ENCODE measurements at places on chromosomes 13 and 19. TPM values are rescaled to one million over a fixed set of nuclear protein-coding genes. Genes with fewer than 3 reads are reported as not detected.

GRCh38 chr13:36571444-36571843 is 102.4 kb upstream of the SERTM1 start:
- no peaks in the 10 kb centered on the region for H3K4me1 ChIP-seq
- no peak overlapping the region for H3K27ac ChIP-seq
- no peak for DNase-seq
- no peak overlapping the region for H3K4me3 ChIP-seq
- no peaks in the 10 kb centered on the region for H3K36me3 ChIP-seq

- H3K27ac ChIP-seq, result no peak overlapping the region
- DNase-seq, result no peak
- H3K27me3 ChIP-seq, result peaks cover 39% of the 10 kb centered on the region
- no peak overlapping the region for H3K4me3 ChIP-seq
- H3K36me3 ChIP-seq, result peaks cover 2% of the 10 kb centered on the region
Observed at GRCh38 chr19:51341066-51341465, 873 bp downstream of the VSIG10L start.

GRCh38 chr19:14089662-14090508 is 666 bp downstream of the SAMD1 start:
- H3K27ac ChIP-seq, result peak overlapping the region; percentile 55
- peak overlapping the region; percentile 54 for H3K4me3 ChIP-seq
- peaks cover 7% of the 10 kb centered on the region for H3K4me1 ChIP-seq
- no peaks in the 10 kb centered on the region for H3K27me3 ChIP-seq
- peak; percentile 67 for DNase-seq

DNA sequence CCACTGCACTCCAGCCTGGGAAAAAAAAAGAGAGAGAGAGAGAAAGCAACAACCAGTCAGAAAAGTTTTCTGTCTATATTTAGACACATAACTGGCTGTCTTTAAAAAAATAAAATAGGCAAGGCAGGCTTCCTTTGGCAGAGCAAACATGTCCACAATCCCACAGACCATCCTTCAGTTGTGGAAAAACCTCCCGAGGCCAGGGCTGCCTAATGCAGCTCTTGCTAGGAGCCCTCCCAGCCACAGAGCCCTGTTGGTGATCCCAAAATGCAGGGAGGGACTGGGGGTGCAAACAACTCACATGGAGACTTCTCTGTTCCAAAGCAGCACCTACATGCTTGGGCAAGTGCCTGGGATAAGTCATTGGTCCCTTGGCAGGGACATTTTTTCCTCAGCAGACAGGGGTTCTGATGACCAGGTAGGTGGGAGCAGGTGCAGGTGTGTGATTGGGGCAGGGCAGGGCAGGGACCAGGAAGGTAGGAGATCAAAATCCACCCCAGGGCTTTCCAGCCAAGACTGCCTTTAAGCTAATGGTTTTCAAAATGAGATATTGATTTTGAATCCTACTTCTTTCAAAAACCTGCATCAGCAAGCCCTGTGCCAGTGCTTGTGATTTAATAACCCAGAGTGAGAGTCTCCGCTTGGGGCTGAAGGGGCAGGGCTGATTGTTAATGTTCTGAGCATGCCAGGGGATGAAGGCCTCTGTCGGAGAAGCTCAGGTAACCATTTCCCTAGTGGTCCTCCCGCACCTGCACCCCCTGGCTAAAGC is 178.5 kb downstream of the USP12 start:
- no peak overlapping the region for H3K27ac ChIP-seq
- no peaks in the 10 kb centered on the region for H3K4me1 ChIP-seq
- no peaks in the 10 kb centered on the region for H3K27me3 ChIP-seq
- no peak for DNase-seq

BRME1 gene
- total RNA-seq, result 1.5 TPM
